ENCODE measurements at places on chromosomes 13 and 19.
A peak's percentile ranks its signal among the peaks of the same experiment; 100 is the strongest.

DNA sequence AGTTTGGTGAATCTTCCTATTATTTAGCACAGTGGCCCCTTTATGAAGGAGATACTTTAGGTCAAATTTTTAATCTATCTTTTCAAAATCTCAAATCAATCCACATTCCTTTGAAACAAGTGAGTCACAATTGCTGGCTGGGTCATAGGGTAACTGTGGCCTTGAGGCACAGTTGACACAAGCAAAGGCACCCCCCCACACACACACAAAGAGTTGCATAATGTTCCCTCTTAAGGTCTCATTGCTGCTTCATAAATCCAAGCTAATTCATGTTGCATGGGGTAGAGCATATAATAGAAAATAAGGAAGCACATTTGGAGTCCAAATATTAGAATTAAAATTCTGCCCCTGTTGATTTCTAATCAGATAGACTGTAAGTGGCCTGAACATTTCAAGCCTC is 171.5 kb downstream of the DLEU7 start:
- no peak for DNase-seq

GRCh38 chr19:48169578-48169938 is 586 bp downstream of the LIG1 start:
- peak; percentile 31 for DNase-seq

DNA sequence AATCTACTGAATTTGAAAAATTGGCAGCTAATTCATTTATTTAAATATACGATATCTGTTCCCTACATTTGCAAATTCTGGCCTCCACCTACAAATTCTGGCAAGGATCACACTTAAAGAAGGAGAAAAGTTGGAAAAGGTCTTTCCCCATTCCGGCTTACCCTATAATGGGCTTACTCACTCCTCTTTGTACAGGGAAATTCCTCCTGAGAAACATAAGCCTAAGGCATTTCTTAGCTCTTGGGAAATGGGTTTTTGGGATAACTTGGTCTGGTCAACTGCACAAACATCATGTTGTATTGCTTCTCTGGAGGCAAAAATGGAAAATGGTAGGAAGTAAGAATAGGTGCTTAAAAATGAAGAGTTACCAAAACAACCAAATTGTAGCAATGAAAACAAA is 25.5 kb downstream of the KCTD12 start:
- no peak for DNase-seq

- DNase-seq = no peak
Measured at GRCh38 chr13:98526182-98526512, 50.8 kb downstream of the STK24 start.

DNA sequence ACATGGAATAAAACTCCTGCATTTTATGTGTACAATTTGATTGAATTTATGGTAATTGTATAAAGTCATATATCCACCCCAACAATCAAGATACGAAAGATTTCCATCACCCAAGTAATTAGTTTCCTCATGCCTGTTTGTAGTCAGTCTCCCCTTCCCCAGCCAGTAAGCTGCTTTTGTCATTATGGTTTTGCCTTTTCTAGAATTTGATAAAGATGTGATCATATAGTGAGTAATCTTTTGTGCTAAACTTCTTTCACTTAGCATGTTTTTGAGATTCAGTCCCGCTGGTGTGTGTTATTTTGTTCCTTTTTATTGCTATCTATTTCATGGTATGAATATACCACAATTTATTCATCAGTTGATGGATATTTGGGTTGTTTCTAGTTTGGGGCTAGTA is 16.0 kb downstream of the ITM2B start:
- DNase-seq = no peak

DNA sequence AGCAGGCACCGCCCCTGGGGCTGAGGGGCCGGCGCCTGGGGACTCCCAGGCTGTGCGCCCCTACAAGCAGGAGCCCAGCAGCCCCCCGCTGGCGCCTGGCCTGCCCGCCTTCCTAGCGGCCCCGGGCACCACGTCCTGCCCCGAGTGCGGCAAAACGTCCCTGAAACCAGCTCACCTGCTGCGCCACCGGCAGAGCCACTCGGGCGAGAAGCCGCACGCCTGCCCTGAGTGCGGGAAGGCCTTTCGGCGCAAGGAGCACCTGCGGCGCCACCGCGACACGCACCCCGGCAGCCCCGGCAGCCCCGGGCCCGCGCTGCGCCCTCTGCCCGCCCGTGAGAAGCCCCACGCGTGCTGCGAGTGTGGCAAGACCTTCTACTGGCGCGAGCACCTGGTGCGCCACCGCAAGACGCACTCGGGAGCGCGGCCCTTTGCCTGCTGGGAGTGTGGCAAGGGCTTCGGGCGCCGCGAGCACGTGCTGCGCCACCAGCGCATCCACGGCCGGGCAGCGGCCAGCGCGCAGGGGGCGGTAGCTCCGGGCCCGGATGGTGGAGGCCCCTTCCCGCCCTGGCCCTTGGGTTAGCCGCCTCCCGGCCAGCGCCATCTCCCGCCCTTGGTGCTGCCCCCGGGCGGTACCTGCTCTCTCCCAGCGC is 16.1 kb upstream of the GALP start:
- no peak for DNase-seq

DNA sequence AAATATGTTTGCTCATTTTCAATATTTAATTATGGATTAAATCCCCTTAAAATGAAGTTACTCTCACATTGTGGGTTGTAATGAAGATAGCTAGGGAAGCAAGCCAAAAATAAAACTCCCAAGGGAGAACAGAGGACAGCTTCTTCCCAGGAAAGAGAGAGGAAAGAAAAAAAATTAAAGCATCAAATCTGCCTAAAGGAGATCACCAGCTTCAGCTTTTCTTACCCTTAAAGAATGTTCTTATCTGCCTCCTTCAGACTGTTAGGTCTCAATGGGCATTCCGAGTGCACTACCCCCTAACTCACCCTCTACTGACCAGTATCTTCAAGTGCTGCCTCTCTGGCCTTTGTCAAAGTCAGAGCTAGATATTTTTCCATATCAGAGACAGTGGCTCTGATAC is 55.2 kb downstream of the XPO4 start:
- no peak for DNase-seq

DNA sequence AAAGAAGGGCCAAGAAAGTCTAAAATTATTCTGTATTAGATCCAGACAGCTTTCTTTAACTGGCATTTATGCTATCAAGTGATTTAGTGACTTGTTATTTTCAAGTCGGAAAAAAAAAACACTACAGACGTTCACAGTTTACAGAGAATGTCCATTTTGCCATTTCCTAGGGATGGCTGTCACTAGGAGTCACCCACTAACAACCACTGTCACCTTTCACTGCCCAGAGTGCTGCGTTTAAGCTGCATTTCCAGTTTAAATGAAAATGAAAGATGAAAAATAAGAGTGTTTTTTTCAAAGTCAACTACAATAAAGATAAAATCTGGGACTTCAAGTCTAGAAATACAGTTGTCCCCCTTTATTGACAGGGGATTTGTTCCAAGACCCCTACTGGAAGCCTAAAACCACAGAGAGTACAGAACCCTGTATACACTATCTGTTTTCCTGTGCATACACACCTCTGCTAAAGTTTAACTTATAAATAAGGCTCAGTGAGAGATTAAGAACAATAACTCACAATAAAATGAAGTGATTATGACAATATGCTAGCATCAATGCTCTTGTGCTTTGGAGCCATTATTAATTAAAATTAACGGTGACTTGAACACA is 112.5 kb downstream of the SACS start:
- DNase-seq = no peak

DNA sequence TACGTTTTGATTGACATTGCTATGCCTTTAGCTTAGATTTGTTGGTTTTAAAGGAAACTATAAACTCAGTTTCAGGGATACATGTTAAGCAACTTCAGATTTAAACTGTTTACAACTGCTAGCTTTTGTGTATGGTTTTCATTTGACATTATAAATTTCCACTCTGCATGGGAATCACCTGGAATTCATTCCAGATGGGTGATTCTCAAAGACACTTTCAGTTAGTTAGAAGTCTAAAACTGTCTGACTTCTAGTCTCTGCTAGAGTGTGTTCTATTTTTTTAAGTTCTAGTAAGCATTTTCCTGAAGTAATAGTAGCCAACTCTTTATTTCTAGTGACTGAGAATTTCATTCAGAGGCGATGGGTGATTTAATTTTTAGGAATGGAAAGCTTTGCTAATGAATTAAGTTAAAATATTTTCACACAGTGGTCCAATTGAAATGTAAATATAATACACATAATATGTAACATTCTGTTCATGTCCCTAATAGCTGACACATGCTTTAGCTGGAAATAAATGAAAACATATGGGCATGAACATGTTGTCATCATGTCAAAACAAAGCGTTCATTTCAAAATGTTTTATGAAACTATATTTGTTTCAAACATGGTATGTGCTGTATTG is 58.3 kb upstream of the CSNK1A1L start:
- DNase-seq = no peak

DNA sequence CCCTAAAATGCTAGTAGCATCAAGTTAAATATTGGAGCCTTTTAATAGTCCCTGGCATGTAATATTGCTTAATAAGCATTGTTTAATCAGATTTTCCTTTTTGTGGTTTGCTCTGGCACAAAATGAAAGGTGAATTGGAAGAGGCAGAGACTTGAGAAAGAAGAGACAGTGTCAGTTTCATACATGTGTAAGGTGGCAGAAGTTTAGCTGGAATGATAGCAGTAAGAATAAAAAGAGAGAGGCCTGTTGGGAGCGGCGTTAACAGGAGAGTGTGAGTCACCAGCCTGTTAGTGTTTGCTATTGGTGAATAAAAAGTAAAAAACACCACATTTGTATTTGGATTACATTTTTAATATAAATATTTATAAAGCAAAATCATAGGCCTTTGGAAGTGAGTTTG is 145.3 kb downstream of the PDS5B start:
- no peak for DNase-seq

DNA sequence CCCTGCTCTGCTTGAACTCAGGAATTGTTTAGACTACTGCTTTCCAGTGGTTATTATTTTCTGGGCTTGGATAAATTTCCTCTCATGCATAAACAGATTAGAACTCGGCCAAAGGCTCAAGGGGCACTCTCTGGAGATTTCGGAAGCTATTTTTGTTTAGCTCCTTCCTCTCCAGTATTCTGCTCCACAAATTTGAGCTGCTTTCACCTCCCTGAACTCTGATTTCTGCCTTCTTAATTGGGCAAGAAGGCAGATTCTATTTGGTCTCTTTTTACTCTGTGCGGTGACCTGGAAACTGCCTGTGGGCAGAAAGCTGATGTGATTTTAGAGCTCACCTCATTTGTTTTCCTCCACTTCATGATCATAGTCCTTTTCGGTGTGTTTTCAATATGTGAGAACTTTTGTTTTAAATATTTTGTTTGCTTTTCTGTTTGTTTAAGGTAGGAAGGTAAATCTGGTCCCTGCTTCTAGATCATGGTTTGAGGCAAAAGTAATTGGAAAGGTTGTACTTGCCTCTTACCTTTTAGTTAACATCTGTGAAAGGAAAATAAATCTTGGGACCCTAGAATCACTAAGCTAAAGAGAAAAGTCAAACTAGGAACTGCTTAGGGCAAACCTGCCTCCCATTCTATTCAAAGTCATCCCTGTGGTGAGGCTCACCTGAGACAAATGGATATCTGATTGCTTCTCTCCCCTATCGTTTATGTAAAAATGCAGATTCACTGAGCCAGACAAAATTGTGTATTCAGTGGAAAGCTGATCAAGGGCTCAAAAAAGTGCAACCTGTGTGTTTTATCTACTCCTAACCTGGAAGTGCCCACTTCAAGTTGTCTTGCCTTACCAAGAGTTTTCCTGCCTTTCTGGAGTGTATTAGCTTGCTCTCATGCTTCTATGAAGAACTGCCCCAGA is 714.7 kb upstream of the PCDH20 start:
- DNase-seq = no peak

GRCh38 chr13:110089815-110090214 is 217.1 kb downstream of the COL4A1 start:
- DNase-seq = no peak

- no peak for DNase-seq
Measured at GRCh38 chr13:98686270-98686669, 66.2 kb downstream of the SLC15A1 start.

DNA sequence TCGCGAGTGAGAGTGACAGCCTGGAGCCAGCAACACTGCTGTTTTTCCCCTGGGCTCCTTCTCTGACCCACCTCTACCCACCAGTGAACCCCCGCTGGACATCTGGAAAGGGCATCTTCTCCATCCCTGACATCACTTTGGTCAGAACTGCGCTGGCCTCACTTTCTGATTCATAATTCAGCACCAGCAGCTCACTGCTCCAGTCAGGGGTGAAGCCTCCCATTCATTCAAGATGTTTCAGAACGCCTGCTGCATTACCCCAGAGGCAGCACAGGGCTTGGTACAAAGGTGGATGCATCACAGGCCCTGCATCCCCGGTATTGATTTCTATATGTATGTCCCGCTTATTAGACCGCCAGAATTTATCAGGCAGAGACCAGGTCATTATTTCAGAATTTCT is 182.8 kb upstream of the TSHZ3 start:
- peak; percentile 4 for DNase-seq

- no peak for DNase-seq
Measured at GRCh38 chr19:19817357-19817756, 4.2 kb downstream of the ZNF506 start.

GRCh38 chr13:59746291-59746962 is 417.3 kb downstream of the DIAPH3 start:
- no peak for DNase-seq

DNA sequence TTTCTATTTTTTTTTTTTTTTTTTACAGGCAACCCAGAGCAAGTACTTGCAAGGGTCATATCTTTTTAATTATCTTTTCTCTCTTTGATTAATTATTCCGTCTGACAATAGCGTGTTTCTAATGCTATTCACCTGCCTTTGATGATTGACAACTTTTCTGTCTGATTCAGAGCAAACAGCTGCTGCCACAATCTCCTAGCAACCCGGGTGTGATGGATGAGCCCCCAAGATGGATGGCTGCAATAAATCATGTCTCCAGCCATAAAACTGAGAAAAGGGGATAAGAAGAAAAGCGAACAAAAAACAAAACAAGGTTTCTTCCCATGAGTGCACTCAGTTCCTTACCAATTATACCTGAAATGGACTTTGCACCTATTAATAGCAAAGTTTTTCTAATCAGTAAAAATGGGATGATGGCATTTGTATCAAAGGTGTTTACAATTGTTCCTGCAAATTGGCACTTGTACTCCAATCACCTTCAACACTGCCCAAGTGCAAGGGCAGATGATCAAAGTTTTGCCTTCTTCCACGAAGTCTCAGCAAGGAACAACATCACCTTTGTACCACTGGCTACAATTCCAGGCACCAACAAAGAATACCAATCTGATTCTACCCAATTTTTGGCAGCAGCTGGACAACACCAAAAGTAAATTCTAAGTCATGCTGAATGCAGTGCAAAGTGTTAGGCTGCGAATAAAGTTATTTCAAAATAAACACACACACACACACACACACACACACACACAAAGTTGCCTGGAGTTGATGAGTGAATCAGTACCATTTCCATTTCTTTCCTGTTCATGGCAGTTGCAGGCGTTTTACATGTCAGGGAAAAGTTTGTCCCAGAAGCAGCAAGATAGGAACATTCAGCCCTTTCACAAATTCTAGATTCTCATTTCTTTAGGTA is 12.0 kb downstream of the TSHZ3 start:
- no peak for DNase-seq

DNA sequence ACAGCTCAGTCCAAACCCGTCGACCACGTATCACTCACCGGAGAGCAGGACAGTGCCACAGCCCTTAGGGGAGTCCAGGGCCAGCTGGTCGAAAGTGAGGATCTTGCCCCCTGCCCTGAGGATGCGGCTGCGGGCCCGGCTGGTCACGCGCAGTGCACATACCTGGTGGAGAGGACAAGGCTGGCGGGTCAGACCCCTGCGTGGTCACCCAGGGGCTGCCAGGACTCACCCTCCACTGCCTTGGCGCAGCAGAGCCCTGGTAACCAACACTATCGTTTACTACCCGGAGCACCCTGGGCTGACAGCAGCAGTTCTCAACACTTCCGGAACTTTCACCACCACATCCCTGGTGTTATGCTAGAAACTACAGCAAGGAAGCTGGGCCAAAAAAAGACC is 1.2 kb upstream of the FAM83E start:
- DNase-seq = no peak

Measured in head of caudate nucleus (tissue), 42 donors.